ENCODE measurements at places on chromosomes 7 and 10.

GRCh38 chr7:145082366-145083161, 246.7 kb upstream of the TPK1 start:
- no peak for DNase-seq

DNA sequence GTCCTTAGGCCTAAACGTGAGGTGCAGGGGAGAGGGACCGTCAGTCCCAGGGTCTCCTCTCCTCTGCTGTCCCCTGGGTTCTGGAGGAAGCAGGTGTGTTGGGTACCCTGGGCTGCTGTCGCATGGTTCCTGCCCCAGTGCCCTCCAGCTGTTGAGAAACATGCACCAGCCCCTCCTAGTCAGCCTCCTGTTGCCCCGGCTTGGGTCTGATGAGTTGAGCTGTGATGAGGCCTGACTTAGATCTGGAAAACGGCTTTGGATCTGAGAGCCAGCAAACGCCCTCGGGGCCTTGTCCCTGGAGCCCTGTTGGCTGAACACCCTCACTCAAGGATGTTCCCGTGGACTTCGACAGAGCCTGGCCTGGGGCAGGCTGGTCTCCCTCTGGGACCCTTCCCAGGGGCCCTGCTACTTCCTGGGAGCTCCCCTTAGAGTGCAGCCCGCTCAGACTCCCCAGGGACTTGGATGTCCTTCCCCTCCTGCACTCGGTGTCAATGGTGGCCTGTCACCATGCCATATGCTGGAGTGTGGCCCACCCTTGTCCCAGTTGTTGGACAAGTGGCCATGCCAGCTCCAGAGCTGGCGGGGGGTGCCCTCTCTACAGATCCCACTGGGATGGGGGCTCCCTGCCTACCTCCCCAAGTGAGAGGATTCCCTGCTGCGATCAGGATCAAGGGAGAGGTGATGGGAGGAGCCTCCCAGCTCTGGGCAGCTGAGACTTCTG, 12.3 kb downstream of the ZNF316 start:
- DNase-seq: no peak

- no peak for DNase-seq
Measured at GRCh38 chr10:128557149-128557710, 431.0 kb upstream of the MKI67 start.

DNA sequence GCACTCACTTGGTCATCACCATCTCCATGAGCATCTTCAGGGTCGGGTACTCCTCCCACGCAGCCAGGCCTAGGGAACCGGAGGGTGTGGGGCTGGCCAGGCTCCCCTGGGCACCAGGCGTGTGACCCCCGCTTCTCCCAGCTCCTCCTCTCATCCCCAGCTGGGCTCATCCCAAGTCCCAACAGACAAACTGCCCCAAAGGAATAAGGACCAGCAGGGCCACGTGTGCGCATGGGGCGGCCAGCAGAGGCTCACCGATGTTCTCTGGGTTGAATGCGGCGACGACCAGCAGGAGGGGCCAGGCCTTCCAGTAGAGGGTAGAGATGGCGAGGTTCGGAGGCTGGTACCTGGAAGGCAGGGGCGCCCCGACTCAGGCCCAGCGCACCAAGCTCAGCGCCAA, 14.9 kb downstream of the INTS1 start:
- DNase-seq: no peak

GRCh38 chr10:74558403-74558802, 268.0 kb upstream of the KAT6B start:
- DNase-seq: no peak

DNA sequence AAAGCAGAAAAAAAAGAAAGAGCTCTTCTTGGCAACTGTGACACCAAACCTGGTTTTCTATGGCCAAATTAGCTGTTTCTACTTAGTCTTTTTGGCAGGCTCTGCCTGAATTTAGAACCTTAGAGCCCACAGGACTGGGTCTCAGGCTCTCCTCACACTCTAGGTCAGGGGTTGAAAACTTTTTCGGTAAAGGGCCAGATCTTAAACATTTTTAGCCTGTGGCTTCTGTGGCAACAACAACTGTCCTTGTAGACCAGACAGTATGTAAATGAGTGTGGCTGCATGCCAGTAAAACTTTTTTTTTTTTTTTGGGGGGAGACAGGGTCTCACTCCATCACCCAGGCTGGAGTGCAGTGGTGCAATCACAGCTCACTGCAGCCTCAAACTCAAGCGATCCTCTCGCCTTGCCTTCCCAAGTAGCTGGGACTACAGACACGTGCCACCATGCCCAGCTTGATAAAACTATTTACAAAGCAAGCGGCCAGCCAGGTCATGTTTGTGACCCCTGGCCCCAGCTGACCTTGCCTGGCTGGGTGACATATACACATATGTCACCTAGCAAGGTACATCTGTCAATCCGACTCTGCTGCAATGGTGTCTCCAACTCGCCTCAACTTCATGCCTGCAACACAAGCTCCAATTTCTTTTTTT, 17.4 kb downstream of the KPNA7 start:
- no peak for DNase-seq

GRCh38 chr7:30145426-30145970, 10.7 kb downstream of the MTURN start:
- DNase-seq: no peak

- DNase-seq: no peak
Measured at GRCh38 chr10:65570143-65571010, 1355.5 kb upstream of the LRRTM3 start.

DNA sequence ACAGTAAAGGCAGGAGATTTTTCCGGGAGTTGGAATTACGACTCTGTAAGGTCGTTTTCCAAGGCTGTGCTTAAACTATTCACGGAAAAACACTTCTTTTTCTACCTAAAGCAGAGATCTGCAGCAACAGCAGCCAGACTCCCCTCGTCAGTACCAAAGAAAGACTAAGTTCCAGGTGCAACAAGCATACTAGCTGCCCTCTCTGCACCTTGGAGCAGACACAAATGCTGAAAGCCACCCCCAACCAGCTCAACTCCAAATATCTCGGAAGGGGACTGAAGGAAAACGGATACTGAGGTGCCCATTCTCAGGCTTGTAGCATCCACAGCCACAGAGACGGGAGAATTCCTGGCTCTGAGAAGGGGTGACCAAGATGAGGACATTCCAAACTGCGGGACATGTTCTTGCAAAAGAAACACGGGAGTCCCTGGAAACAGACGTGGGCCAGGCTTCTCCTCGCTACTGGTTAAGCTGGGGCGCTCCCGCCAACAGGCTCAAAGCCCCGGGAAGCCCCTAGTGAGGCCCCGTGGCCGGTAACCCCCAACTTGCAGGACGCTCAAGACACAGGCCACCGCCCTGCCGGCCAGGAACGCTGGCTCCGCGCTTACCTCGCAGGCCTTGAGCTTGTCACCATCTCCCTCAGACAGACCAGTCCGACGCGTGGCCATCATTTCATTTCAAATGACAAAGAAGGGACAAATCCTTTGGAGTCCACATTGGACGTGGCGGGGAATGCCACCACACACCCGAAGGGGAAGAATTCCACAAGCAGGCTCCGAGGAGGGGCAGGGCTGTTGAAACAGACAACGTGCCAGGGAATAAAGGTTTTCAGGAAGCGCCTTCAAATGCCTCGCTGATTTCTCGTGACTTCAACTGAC, 2.2 kb downstream of the ARHGAP21 start:
- no peak for DNase-seq

Measured in effector memory CD4-positive, alpha-beta T cell (primary cell).